ENCODE measurements at places on chromosomes 7 and 10. TPM values are rescaled to one million over a fixed set of nuclear protein-coding genes. Genes with fewer than 3 reads are reported as not detected.

DNA sequence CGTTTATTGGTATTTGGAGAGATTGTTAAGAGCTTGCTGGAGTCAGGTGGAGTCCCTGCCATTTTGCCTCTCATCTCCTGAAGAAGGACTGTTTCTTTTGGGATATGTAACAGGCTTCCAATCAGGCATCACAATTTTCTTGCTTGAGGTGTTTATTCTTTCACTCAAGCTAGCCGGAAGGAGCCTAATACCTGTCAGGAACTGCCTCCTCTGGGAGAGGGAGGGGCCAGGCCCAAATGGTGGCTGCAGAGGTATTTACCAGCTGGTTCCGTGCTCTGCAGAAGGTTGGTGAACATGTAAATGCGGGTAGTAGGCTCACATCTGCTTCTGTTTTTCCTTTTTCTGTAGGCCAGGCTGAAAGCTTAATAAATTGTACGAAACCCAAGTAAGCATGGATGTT lies 114.0 kb downstream of the TCF7L2 start:
- H3K4me1 ChIP-seq = no peaks in the 10 kb centered on the region
- no peak overlapping the region for H3K4me3 ChIP-seq
- no peaks in the 10 kb centered on the region for H3K36me3 ChIP-seq
- no peaks in the 10 kb centered on the region for H3K27me3 ChIP-seq
- H3K27ac ChIP-seq = no peak overlapping the region

- H3K36me3 ChIP-seq = no peaks in the 10 kb centered on the region
- no peak for DNase-seq
- H3K27me3 ChIP-seq = no peaks in the 10 kb centered on the region
- no peak overlapping the region for H3K27ac ChIP-seq
- no peaks in the 10 kb centered on the region for H3K4me1 ChIP-seq
These were observed 89.9 kb upstream of the PPP1R3A start for GRCh38 chr7:114008696-114009095.

DNA sequence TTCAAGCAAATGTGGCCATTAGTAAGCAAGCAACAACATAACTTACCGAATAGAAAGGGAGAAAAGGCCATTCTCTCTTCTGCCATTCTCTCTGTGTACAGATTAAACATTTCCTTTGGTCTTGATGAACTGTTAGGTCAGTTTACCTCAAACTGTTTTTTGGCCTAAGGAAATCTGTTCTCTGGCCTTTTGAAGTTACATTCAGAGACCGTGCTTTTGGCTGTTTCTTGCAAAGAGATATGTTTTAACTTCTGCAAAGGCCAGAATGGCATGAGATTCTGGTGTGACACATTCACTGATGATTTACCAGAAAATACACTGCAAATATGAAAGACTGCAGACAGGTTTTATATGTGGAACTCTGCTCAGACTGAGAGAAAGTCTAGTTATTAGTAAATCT lies 22.2 kb downstream of the AHR start:
- peaks cover 20% of the 10 kb centered on the region for H3K36me3 ChIP-seq
- DNase-seq = no peak
- H3K27ac ChIP-seq = no peak overlapping the region
- H3K27me3 ChIP-seq = no peaks in the 10 kb centered on the region

DNA sequence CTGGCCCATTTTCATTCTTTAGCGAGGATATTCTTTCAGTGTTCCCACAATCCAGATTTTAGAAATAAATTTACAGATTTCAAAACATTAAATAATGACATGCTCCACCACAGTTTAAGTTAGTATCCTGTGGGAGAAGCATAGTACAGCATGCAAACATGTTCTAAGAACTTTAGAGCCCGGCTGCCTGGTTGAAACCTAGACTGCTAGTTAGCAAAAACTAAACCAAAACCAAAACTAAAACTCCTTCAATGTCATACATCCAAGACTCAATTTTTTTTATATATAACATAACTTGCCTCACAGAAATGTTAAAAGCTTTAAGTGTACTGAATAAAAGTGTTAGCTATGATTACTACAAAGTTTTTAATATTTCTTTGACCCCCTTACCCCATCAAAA lies 17.0 kb downstream of the TRA2A start:
- H3K4me3 ChIP-seq = no peak overlapping the region
- no peak for DNase-seq
- peaks cover 21% of the 10 kb centered on the region for H3K4me1 ChIP-seq

GRCh38 chr7:151876899-151877777 lies at the start of gene PRKAG2:
Gene PRKAG2 (minus strand): TSS chr7:151877115. CDS start chr7:151876620, 495 bp downstream.
- H3K36me3 ChIP-seq = peaks cover 1% of the 10 kb centered on the region
- peaks cover 8% of the 10 kb centered on the region for H3K4me1 ChIP-seq
- DNase-seq = peak; percentile 79
- peak within 1 kb of the TSS; percentile 92 for H3K4me3 ChIP-seq
- H3K27ac ChIP-seq = peak within 1 kb of the TSS; percentile 92

DNA sequence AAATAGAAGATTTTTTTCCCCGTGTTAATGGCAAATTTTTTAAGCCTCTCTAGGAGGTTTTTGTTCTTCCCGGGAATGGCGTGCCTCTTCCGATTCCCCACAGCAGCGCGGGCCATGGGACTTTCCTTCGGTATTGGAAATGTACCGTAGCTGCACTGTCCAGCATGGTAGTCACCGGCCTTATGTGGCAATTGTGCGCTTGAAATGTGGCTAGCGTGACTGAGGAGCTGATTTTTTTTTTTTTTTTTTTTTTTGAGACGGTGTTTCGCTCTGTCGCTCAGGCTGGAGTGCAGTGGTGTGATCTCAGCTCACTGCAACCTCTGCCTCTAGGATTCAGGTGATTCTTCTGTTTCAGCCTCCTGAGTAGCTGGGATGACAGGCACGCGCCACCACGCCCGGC lies 938 bp upstream of the TCTN3 start:
- peaks cover 26% of the 10 kb centered on the region for H3K4me1 ChIP-seq
- peaks cover 17% of the 10 kb centered on the region for H3K36me3 ChIP-seq
- H3K27ac ChIP-seq = no peak overlapping the region
- H3K4me3 ChIP-seq = peak overlapping the region; percentile 97
- no peak for DNase-seq

DNA sequence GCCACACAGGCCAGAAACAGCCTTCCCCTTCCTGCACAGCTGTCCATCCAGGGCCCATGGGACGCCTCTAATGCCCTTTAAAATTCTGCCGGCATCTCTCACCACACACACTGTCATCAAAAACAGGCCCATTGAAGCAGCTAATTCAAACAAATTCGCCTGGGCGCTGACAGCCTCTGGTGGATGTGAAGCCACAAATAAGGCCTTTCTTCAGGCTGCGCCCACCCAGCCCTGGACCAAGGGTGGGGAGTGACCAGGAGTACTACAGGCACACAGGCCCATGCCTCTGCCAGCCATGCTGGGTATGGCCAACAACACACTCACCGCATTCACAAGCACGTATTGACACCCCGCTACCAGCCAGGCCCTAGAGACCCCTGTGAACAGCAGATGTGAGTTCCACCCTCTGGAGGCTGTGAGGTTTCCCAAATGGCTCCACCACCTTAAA lies 54.6 kb downstream of the SLIT1 start:
- no peak for DNase-seq
- no peak overlapping the region for H3K27ac ChIP-seq
- H3K4me3 ChIP-seq = no peak overlapping the region

- no peak overlapping the region for H3K4me3 ChIP-seq
- peaks cover 7% of the 10 kb centered on the region for H3K4me1 ChIP-seq
These were observed 11.8 kb upstream of the TIAL1 start for GRCh38 chr10:119608316-119609155.

DNA sequence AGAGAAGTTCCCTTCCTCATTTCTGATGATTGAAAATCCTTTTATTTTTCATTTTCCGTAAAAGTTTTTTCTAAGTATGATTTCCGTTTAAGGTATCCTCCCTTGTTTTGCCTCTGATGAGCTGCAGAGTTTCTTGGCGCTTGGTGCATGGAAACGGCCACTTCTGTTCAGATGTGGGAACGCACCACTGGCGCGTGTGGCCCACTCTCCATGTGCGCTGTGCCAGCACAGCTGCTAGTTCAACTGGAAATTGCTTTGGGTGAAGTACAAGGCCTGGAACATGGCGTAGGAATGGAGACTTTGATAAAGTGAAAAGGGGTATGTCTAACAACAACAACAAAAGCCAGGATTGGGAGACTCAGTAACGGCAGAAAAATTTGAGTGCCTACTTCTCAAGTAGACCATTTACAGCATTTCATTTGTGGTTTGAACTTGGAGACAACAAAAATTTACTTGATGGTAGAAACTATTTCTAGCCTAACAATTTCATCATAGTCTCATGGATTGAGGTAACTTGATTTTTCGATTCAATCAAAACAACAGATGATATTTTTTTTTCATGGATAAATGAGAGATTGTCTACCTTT lies 364.2 kb downstream of the SUGCT start:
- no peaks in the 10 kb centered on the region for H3K27me3 ChIP-seq
- peaks cover 5% of the 10 kb centered on the region for H3K4me1 ChIP-seq
- no peak overlapping the region for H3K27ac ChIP-seq
- no peak overlapping the region for H3K4me3 ChIP-seq
- no peak for DNase-seq

DNA sequence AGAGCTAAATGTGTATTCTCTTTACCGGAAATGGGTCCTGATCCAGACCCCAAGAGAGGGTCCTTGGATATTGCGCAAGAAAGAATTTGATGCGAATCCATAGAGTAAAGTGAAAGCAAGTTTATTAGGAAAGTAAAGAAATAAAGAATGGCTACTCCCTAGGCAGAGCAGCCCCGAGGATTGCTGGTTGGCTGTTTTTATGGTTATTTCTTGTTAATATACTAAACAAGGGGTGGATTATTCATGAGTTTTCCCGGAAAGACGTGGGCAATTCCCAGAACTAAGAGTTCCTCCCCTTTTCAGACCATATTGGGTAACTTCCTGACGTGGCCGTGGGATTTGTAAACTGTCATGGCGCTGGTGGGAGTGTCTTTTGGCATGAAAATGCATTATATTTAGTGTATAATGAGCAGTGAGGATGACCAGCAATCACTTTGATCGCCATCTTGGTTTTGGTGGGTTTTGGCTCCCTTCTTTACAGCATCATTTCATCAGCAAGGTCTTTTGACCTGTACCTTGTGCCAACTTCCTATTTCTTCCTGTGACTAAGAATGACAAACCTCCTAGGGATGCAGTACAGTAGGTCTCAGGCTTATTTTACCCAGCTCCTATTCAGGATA lies 60.4 kb downstream of the ARL4A start:
- H3K36me3 ChIP-seq = no peaks in the 10 kb centered on the region
- no peak overlapping the region for H3K27ac ChIP-seq
- H3K4me3 ChIP-seq = no peak overlapping the region
- no peak for DNase-seq
- H3K4me1 ChIP-seq = no peaks in the 10 kb centered on the region

DNA sequence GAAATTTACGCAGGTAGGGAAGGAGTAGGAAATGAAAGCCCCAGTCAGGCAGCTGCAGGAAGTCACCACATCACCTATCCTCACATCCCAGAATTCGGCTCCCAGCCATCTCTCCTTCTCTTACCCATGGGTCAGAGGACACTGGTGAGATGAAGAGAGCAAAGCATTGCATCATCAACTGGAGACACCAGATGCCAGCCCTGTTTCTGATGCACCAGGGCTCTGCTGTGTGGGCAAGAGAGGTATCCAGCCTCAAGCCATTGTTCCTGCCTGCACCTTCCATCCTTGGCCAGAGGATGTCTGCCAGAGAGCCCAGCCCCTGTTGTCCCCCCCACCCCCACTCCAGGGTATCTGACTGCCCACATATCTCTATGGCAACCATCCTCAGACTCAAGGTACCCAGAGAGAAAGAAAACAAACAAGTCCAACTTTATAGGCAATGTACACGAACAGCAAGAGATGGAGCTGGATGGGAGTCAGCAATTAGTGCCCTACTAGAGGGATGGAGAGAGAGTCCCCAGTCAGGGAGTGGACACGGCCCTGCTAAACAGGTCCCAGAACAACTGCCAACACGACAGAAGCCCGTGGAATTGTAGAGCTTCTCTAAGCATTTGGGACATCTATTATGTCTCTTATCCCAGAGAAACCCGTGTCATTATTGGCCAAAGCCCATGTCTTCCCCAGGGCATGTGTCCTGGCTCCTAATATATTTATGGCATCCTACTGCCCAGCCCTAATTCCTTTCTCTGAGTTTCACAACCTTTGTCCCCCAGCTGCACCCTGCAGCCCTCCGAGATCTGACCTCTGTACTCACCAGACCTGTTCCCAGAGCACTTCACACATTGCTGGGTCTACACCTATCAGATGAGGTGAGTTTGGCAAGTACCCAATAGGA lies 2.8 kb downstream of the CAMK2G start:
- H3K4me3 ChIP-seq = peak overlapping the region; percentile 20
- H3K27ac ChIP-seq = peak overlapping the region; percentile 55
- H3K36me3 ChIP-seq = peaks cover 17% of the 10 kb centered on the region
- no peaks in the 10 kb centered on the region for H3K27me3 ChIP-seq

DNA sequence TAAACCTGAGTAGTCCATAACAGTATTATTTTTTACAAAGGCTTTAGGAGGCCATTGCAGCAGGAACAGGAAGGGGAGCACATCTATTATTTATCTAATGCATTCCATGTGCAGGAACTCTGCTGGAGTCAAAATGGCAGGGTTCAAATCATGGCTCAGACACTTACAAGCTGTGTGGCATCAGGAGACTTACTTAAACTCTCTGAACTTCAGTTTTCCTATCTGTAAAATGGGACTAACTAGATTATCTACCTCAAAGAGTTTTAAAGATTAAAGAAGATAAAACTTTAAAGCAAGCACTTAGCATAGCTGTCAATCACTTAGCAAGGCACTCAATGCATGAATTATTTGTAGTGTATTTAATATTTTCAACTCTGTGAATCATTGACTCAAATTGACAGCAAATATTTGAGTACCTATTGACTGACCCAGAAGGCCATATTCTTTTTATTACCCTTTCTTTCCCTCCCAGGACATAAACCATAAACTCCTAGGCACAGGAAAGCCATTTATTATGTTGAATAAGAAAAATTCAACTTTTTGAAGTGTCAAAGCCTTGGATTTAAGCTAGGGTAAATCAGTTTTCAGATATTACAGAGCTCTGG lies 115.8 kb upstream of the FAM204A start:
- H3K4me1 ChIP-seq = peaks cover 2% of the 10 kb centered on the region
- peaks cover 25% of the 10 kb centered on the region for H3K27me3 ChIP-seq
- DNase-seq = no peak
- H3K4me3 ChIP-seq = no peak overlapping the region
- no peak overlapping the region for H3K27ac ChIP-seq

DNA sequence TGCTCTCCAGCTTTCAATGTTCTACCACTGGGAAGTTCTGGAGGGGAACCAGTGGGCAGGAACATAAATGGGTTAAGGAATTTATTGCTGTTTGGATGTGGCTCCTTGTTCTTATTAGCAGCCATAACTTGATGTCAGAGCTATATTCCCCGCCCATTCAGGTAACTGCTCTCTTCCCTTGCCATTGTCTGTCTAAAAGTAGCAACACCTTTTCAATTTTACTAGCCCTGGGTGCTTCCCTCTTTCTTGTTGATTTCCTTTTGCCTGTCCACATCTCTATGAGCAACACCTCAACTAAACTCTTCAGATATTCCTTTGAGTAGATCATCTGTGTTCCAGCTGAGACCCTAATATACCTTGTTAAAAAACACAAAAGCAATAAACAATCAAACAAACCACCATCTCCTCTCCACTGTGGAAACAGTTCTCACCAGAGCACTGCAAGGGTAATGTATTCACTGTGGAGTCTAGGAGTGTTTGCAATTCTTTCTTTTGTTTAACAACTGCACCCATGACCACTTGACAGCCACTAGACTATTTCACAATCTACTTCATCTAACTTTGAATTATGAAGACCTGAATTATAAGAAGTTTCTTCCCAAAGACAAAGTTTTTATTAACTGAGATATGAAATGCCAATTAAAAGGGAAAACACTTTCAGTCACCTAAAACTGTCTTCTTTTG lies 436.7 kb downstream of the IPMK start:
- no peaks in the 10 kb centered on the region for H3K4me1 ChIP-seq
- H3K27ac ChIP-seq = no peak overlapping the region
- no peaks in the 10 kb centered on the region for H3K27me3 ChIP-seq
- DNase-seq = no peak

LLCFC1 gene
- total RNA-seq = not detected

UNC5B gene
- total RNA-seq = 0.04 TPM

ATOH7 gene
- total RNA-seq = not detected

IL6 gene
- total RNA-seq = not detected

KIFBP gene
- total RNA-seq = 14.1 TPM

FKBP9 gene
- total RNA-seq = not detected
